ENCODE measurements at places on chromosomes 7 and 10.

DNA sequence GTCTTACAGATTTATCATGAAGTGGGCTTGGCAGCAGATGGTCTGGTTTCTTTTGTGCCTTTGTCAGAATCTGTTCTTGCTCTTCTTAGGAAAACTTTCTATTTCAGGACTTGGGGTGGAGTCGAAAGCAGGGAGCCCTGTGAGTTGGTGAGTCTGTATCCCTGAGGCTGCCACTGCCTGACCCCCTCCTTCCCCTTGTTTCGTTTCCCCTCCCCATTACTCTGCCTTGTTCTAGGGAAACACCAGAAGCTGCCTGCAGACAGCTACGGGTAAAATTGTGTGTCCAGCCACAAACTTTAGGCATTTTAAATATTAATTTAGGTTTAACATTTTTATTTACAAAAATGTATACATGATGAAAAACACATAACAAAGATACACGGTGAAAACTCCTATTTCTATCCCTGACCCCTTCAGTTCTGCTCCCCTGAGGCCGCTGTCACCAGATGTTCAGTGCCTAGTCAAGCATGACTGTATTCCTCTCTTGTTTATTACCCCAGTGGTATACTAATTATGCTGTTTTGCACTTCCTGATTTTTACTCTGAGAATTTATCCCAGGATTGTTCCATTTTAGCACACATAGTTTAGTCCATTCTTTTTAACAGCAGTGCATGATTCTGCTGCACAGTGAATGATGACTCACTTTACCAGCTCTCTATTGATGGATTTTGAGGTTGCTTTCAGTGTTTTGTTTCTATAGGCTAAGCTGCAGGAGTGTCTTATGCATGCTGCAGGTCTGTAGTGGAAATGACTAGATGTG, 9.1 kb downstream of the TSPAN14 start:
- DNase-seq: peak; percentile 68

DNA sequence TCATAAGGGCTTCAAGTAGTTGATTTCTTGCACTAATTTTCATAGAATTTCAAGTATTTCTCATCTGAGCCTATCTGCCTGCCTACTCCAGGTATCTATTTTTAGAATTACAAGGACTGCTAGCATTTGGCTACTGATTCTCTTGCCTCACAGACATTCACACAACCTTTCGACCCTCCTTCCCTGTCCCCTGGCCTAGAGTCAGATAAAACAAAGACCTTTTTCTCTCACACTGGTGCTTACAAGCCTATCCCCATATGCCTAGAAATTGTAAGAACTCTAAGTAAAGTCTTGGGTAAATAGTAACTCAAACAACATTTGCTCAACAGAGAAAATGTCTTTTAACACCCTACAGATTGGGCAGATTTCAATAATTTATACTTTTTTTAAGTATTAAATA, 6.3 kb downstream of the GPAM start:
- DNase-seq: no peak

- DNase-seq: no peak
Observed at GRCh38 chr10:44125879-44126278, 259.0 kb downstream of the CXCL12 start.

DNA sequence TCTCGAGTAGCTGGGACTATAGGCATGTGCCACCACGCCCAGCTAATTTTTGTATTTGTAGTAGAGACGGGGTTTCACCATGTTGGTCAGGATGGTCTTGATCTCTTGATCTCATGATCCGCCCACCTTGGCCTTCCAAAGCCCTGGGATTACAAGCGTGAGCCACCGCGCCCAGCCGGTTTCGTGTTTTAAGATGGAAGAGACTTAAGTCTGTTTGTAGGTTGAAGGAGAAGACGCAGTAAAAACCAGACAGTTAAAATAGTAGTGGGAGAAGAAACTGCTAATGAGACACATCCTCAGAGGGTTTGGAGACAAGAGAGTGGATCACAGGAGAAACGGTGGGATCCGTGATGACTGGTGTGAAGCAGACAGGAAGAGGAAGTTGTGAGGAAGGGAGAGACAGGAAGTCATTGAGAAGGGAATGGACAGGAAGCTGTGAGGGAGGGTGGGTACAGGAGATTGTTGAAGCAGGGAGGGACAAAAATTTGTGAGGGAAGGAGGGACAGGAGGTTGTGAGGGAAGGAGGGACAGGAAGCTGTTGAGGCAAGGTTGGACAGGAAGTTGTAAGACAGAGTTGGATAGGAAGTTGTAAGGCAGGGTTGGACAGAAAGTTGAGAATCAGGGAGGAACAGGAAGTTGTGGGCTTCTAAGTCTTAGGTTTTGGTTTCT, 115.5 kb downstream of the WDFY4 start:
- no peak for DNase-seq

GRCh38 chr7:128006550-128007302, 24.5 kb downstream of the LRRC4 start:
- DNase-seq: no peak

DNA sequence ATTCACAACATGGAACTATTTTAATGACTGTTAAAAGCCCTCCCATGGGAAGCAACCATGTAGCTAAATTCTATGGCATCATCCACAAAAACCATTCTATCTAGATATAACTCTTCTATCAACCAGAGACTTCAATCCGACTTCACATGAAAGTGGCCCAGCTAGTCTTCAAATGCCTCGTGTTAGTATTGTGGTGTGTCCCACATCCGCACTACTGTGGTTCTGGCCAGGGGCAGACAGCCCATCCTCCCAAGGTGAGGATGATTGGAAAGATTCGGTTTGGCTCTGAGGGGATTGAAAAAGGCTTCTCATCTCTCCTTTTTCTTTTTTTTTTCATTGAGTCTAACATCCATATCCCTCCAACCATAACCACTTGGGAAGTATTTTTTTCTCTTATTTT, 253.0 kb upstream of the KLF6 start:
- no peak for DNase-seq

DNA sequence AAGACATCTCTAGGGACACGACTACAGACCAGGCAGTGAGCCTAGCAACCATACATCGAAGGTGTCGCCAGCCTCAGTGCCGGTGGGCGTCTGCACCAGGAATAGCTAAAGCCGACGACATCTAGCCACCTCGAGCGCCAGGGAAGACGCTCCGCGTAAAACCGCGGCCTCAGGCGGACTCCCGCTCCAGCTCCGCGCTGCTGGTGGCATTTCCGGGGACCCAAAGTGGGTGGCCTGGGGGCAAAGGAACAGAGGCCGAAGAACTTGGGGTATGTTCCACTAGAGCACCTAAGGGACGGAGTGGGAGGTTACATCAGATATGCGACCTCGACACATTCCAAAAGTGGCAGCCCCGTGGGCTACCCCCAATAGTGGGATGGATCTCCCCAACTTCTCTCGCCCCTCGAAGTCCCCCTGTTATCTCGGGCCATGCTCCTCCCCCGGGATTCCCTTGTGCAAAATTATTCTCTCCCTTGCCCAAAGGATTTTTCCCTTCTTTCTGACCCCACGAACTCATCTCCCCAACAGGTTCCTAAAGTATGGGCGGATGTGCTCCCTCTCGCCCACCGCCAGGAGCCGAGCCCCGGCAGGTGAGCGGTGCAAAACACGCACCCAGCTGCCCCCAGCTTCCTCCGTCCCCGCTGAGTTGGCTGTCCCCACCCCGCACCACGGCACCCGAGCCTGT, 1.2 kb downstream of the KCNMA1 start:
- DNase-seq: no peak

DNA sequence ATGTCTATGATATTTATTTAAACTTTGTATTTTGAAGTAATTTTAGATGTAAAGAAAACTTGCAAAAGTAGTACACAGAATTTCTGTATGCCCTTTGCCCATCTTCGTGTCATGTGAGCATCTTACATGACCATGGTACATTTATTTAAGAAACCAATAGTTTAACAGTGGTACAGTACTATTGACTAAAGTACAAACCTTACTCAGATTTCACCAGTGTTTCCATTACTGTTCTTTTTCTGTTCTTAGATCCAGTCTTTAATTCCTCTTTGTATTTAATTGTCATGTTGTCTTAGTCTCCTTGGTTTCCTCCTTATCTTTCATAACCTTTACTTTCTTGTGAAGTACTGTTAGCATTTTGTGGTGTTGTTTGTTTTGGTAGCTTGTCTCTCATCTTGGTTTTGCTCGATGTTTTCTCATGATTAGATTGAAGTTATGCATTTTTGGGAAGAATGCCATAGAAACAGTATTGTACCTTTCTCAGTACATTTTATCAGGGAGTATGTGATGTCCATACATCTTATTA, 24.1 kb downstream of the TAX1BP1 start:
- peak; percentile 46 for DNase-seq

DNA sequence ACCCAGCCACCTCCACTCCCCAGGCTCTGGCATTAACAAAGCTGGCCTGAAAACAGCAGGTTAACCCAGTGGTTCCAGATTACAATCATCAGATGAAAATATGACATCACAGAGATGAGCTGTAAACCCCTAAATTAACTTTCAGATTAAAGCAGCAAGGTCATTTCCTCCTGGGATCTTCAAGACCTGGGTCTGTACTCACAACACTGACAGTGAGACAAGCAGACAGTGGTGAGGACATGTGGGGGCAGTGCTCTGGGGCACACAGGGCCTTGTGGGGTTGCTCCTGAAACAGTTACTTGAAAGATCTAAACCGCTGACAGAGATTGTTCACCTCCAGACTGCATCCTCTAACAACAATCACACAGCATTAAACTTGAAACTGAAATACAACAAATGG, 134.1 kb downstream of the ZNF438 start:
- DNase-seq: no peak

GRCh38 chr10:12042409-12042796, 206 bp downstream of the UPF2 start:
- no peak for DNase-seq

Measured in endothelial cell of umbilical vein (primary cell).